Thoracic aorta (tissue), 2 donors: ENCODE measurements at places on chromosomes 6 and 20.

GRCh38 chr20:51928931-51929330 is 126.6 kb upstream of the SALL4 start:
- no peak overlapping the region for H3K4me3 ChIP-seq
- DNase-seq: no peak
- H3K4me1 ChIP-seq: no peaks in the 10 kb centered on the region
- no peak overlapping the region for H3K27ac ChIP-seq
- no peaks in the 10 kb centered on the region for H3K36me3 ChIP-seq

GRCh38 chr6:104186831-104187230 is 672.9 kb downstream of the HACE1 start:
- no peak overlapping the region for H3K4me3 ChIP-seq
- H3K27ac ChIP-seq: no peak overlapping the region
- no peaks in the 10 kb centered on the region for H3K36me3 ChIP-seq
- no peaks in the 10 kb centered on the region for H3K4me1 ChIP-seq
- no peak for DNase-seq

GRCh38 chr20:37774156-37774555 is 80.3 kb downstream of the CTNNBL1 start:
- H3K4me3 ChIP-seq: no peak overlapping the region
- no peak overlapping the region for H3K27ac ChIP-seq
- peaks cover 6% of the 10 kb centered on the region for H3K36me3 ChIP-seq

DNA sequence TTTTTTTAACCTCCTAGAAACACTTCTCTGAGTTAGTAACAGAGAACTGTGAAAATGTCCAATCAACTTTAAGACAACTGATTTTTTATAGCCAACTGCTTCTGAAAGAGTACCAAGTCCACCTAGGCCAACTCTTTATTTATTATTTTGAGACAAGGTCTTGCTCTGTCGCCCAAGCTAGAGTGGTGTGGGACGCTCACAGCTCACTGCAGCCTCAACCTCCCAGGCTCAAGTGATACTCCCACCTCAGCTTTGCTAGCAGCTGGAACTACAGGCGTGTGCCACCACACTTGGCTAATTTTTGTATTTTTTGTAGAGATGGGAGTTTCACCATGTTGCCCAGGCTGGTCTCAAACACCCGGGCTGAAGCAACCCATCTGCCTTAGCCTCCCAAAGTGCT is 331.6 kb downstream of the RNGTT start:
- no peak overlapping the region for H3K27ac ChIP-seq
- no peaks in the 10 kb centered on the region for H3K27me3 ChIP-seq
- no peak for DNase-seq
- H3K4me3 ChIP-seq: no peak overlapping the region
- H3K4me1 ChIP-seq: no peaks in the 10 kb centered on the region

GRCh38 chr6:113936093-113936934 is 34.6 kb downstream of the HDAC2 start:
- H3K27me3 ChIP-seq: no peaks in the 10 kb centered on the region
- no peak overlapping the region for H3K27ac ChIP-seq
- no peaks in the 10 kb centered on the region for H3K4me1 ChIP-seq
- peaks cover 3% of the 10 kb centered on the region for H3K36me3 ChIP-seq
- DNase-seq: no peak
- H3K4me3 ChIP-seq: no peak overlapping the region

DNA sequence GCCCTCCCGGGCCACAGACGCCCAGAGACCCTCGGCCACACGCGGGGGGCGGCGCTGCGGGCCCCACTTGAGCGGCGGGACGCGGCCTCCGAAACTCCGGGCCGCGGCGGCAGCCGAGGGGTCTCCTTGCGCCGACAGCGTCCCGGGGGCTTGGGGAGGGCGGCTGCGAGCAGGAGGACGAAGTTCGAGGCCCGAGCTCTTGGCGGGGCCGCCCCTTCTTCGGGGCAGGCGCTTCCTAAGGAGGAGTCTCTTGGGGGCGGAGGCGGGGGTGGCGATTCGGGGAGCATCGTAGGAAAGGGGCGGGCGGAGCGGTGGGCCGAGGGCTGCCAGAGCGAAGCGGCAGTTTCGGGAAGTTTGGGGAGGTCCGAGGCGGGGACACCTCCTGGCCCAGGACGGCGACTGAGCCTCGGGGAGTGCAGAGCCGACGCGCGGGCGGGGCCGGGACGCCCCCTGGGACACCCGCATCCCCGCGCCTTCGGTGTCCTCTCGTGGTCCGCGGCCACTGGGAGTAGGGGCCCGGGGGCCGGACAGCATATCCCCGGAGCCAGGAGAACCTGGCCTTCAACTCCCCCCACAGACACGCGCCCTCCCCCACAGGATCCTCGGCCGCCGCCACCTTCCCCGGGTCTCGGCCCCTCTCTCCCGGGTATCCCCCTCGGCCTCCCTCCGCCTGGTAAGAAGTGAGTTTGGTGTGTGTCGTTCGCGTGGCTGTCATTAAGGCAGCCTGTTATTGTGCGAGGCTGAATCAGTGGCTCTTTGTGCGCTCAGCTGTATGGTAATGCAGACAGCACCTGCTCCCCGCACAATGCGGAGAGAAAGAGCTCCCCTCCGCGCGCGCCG is 613 bp upstream of the DLL1 start:
- H3K4me3 ChIP-seq: peak overlapping the region; percentile 88
- H3K27me3 ChIP-seq: peaks cover 10% of the 10 kb centered on the region
- H3K27ac ChIP-seq: no peak overlapping the region
- peaks cover 20% of the 10 kb centered on the region for H3K4me1 ChIP-seq
- H3K36me3 ChIP-seq: no peaks in the 10 kb centered on the region

- no peaks in the 10 kb centered on the region for H3K36me3 ChIP-seq
- H3K4me3 ChIP-seq: no peak overlapping the region
- H3K4me1 ChIP-seq: peaks cover 14% of the 10 kb centered on the region
- no peak for DNase-seq
- no peaks in the 10 kb centered on the region for H3K27me3 ChIP-seq
These were observed 106.5 kb downstream of the LY86 start for GRCh38 chr6:6694825-6695624.

GRCh38 chr6:24330137-24330732 is 27.6 kb downstream of the DCDC2 start:
- no peaks in the 10 kb centered on the region for H3K4me1 ChIP-seq
- DNase-seq: no peak
- H3K27me3 ChIP-seq: no peaks in the 10 kb centered on the region
- no peaks in the 10 kb centered on the region for H3K36me3 ChIP-seq

- no peaks in the 10 kb centered on the region for H3K4me1 ChIP-seq
- H3K36me3 ChIP-seq: no peaks in the 10 kb centered on the region
- no peak for DNase-seq
These were observed 153.2 kb upstream of the PRND start for GRCh38 chr20:4568361-4568959.
